ENCODE measurements at places on chromosomes 12 and 14.

GRCh38 chr12:53070877-53071492 lies 8.2 kb downstream of the SPRYD3 start:
- DNase-seq = no peak

- DNase-seq = no peak
Observed at GRCh38 chr12:130427381-130427887, 89.7 kb downstream of the PIWIL1 start.

DNA sequence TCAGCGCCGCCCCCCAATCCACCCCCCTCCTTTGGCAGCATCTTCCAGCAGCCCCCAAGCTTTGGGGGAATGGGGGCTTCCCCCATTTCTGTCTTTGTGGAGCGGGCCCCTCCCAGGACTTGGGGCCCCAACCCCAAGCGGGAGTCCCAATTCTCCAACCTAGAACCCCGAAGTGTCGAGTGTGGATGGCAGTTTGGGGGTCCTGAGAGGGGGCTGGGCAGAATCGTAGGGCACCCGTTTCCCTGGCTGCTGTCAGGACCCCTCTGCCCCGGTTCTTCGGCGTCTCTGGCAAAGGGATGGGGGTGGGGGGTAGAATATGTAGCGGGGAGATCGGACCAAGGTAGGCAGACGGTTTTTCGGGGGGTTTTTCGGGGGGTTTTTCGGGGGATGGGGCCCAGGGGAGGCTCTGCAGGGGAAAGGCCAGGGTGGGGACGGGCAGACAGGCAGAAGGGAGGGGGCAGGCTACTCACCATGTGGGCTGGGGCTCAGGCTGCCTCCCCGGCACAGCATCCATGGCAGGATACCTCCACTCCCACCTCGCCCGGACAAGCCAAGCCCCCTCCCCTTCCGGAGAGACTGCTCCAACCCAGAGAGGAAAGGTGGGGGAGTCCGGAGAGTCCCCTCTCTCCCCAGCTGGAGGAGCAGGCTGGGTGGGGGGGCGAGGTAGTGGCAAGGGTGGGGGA lies 739 bp downstream of the JPH4 start:
- no peak for DNase-seq

DNA sequence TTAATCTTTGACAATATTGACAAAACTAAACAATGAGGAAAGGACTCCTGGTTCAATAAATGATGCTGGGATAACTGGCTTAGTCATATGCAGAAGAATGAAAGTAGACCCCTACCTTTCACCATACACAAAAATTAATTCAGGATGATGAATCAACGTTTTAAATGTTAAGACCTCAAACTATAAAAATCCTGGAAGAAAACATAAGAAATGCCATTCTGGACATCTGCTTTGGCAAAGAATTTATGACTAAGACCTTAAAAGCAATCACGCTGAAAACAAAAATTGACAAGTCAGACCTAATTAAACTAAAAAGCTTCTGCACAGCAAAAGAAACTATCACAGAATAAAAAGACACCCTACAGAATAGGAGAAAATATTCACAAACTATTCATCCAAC lies 97.4 kb downstream of the LMNTD1 start:
- no peak for DNase-seq

DNA sequence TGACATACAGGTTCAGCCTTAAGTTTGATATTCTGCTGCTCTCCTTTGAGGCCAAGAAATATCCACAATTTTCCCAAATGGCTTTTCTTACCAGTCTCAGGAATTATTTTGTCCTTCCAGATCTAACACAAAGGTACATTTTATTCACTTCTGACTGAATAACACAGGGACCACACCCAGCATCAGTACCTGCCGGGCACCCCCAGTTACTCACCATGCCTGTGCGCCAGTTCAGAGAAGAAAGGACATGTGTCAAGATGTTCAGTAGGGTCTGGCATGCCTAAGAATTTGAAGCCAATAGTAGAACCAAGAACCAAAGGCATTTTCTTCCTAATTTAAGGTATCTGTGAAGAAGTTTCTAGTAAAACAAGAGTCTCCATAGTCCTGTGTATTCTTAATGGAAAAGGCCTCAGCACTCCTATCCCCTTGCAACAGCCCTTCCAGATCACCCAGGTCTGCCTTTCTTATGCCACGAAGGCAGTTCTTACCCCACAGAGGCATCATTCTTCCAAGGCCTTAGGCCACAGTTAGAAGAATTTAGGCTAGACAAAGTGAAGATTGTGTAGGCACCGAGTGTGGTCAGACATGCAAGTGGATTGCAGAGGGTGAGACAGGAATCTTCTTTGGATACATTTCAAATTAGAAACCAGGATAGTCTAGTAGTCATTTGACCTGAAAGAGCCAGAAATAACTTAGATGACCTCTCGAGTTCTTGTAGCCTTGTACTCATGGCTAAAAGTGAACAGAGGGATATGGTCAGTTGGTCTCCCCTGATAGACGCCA lies 140.1 kb upstream of the HIF1A start:
- no peak for DNase-seq

DNA sequence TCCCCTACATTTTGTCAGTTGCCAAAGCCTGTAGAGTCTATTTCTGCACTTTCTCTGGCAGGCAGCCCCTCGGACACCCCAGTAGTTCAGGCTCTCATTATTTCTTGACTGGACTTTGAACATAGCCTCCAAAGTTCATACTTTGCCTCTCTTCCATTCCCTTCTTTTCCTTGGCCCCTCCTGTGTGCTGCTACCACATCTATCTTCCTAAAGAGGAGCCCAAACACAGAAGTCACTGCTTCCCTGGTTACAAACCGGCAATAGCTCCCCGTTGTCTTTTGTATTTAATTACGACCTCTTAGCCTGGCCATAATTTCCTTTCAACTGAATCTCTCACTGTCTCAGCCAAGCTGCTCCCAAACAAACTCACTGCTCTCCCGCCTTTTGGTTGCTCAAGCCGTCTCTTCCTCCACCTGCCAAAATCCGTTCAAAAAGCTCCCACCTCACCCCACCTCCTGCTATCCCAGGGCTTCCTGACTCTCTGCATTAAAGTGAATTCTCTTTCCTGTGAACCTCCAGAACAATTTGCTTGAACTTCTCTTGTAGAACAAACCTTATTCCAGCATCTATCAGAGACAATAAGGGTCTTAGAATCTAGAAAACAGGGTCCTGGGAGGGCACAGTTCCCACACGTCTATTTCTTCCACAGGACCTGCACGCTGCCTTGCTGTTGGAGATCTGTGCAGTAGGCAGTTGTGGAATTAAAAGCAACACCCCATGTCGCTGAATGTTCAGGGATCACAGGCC lies 46.9 kb downstream of the PRMT8 start:
- no peak for DNase-seq

DNA sequence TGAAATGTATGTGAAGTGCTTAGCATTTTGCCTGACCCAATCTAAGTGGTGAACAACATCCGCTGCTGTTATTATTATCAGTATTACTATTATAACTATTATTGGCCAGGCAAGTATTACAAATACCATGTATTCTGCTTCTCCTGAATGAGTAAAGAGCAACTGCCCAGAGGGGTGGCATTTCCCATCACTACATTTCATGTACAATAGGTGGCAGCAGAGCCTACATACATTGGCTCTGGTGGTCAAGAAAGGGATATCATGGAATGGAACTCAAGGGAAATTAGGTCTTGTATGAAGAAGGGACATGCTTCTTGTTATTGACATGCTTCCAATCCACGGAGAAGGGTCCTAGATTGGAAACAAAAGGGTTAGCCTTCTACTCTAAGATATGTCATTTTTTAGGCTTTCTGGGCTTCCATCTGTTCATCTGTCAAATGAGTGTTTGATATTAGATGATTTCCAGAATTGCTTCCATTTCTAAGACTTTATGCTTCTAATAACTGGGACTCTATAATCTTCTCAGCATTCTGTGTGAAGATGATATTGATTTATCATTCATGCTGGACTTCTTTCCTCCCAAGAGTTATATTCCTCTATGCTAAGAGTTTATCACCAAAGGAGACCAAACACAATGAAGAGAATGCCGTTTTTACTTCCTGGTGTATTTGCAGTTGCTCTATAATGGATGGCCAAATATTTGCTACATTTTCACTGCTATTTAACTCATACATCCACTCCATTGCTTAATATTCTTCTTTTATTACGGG lies 239.1 kb downstream of the SSPN start:
- peak; percentile 61 for DNase-seq

DNA sequence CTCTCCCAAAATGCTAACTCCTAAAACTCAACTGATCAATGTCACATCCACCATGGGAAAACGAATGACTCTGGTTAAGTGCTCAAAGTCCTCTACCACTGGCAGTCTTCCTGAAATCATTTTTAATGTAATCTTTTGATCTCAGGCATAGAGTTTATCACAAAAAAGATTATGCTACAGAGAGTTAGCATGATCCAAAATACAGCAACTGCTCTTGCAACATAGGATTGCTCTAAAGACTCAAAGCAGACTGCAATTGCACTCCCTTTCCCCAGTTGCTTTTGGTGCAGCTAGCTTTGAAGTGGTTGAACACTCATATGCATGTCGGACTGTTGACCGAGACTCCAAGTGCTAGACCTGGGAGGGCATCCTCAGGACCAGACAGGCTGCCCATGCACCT lies 109.3 kb downstream of the C12orf42 start:
- no peak for DNase-seq

GRCh38 chr12:131775392-131776236 lies 52.6 kb upstream of the MMP17 start:
- DNase-seq = no peak

GRCh38 chr14:72500234-72500838 lies 393.6 kb downstream of the DPF3 start:
- DNase-seq = no peak

- DNase-seq = peak; percentile 77
Observed at GRCh38 chr14:75515629-75515996, 6.7 kb upstream of the BATF start.

GRCh38 chr12:51086933-51087332 lies 3.5 kb upstream of the CSRNP2 start:
- DNase-seq = no peak

DNA sequence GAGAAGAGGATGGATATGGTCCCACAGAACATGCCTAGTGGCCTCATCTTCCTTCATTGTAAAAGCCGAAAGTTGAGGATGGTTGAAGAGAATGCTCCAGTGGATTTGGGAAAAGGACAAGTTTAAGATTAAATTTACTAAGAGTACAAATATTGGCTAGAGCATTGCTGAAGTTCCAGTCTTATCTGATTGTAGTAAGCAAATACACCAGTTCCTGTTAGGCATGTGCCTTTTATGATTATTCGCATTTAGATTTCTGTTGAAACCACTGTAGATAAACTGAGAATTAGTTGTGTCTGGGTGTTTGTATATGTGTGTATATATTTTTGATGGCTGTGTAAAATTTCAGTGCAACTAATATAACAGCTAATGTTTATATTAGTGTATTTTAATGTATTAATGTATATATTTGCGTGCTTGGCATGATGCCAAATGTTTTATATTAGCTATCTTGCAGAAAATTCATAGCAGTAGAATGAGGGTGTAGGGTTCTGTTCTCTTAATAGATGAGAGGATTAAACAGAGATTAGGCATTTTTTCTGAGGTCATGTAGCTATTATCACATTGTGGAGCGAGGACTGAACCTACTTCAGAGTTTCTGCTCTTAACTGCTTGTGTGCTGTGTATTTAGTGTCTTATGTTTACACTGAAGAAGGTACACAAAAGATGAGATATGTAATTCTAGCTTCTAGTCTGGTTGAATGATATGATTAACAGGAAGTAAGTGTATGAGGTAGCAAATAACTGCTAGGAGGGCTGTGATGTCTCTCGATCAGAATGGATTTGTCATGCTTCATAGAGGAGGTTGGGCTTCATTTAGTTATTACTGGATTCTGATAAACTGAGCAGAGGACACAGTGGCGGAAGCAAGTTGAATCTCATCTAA lies 21.1 kb downstream of the FKBP3 start:
- no peak for DNase-seq

- DNase-seq = no peak
Observed at GRCh38 chr12:132558042-132558856, 52.1 kb downstream of the LRCOL1 start.

DNA sequence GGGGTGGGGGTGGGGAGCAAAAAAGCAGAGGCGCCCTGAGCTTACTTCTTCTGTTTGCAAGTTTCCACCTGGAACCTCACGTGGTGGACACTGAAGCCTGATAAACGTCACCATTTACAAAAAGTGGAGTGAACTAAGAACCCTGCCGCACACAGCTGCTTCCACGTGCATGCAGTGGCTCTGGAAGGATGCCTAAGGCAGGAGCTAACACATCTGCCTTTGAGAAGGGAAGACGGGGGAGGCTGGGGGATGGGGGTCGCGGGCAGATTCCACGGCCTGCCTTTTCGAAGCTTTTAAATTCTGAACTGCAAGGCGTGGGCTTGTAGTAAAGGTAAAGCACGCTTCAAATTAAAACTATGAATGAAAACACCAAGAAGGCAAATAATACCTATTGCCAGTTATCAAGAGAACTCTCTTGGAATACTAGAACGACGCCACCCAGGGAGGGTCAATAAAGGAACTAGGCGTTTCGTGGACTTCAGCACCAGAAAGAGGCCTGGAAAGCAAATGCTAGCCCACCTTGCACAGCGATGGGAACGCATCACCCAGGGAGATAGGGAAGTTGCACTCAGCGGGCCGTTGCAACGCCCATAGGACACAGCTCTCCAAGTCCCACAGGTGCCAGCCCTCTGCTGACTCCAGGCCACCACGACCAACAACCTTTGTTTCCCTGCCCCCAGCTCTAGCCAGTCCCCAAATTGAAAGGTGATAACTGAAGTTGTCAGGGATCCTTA lies 61.8 kb downstream of the TESC start:
- no peak for DNase-seq

DNA sequence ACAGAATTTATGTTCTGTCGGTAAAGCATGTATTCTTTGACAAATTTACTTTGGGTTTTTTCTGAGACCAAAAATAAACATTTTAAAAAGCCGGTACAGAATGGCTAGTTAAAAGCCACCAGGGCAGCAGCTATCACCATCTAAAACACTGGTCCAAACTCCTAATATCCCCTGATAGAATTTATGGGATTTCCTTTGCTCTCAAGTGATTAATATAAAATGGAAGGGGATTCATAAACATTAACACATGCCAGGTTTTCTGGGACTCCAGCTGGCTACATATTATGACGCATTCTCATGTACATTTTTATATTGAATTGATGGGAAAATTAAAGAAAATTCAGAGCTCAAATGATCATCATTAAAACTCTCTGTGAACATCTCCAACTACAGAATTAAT lies 640.8 kb downstream of the C12orf50 start:
- no peak for DNase-seq

DNA sequence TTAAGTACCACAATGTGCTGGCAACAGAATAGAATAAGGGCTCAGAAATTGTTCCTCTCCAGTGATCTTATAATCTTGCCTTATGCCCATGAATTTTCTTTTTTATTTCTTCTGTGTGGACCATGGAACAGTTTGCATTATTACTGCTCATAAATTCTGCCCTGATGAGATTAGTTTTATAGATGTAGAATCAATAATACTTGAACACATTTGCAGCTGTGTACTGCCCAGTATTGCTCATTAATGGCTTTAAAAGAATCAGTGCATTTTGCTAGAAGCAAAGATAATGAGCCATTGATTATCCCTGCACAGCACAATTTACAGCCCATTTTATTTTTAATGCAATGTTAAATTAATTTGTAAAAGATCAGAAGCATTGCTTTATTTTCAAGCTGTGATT lies 172.3 kb upstream of the STXBP6 start:
- no peak for DNase-seq

Measured in germinal center (tissue), 1 donor.